ENCODE measurements at places on chromosomes 1 and 21.

DNA sequence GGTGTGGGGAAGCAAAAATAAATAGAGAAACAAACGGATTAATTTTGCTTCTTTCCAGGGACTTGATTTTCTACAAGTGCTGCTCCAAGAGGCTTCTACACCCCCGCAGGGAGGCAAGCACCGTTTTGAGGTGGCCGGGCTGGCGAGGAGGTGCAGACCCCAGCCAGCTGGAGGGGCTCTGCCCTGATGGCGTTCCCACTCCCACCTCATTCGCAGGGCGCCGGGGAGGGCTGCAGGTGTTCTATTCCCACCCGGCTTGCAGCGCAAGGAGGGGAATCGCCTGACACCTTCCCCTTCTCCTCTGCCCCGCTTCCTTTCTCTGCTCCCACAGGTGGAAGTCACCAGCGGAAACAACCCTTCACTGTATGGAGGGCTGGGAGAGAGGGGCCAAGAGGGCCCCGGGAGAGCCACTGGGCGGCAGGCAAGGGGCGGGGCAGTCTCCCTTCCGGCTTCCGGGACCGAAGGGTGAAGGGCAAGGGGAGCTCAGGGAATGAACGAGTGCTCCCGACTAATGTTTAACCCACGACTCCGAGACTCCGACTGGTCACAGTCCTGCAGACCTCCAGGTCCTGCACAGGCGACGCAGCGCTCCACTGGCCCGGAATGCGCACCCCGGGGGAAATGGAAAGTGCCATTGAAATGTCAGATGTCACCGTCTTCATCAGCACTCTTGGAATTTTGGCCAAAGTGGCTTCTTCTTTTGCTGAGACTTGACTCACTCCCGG lies 29.1 kb downstream of the TEX35 start:
- DNase-seq = no peak

DNA sequence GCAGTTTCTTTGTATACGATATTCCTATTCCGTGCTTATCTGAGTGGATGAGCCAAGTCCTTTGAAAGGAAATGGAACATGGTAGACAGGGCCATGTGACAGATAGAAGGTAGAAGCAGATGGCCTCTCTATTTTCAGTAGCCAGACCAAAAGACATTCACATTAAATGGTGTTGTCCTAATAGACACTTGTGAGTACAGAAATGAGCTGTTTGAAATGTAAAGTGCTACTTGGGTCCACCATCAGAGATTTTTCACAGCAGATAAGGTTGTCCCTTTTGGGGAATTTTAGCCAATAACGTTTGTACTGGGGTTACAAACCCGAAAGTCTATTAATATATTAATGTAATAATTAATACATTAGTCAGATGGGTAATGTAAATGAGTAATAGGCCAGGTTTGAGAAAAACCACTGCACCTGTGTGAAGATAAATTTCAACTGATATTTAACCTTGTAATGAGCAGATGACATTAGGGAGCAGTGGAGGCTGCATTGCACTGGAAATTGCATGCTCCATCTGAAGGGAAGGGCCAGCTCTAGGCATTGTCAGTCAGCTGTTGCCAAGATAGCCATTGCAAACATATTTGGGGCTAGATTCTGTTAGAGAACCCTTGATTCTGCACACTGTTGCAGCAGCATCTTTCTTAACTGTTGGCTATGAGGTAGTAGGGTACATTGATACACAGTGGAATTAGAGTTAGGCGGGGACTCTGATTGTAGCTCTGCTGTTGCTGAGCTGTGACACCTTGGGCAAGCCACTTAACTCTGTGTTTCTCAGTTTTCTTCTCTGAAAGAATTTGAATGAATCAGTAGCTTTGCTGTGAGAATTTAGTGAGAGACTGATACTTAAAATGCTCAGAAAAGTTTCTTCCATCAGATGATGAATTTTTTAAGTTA lies 43.8 kb downstream of the FGGY start:
- DNase-seq = no peak

GRCh38 chr1:163093169-163093568 lies 24.0 kb downstream of the RGS4 start:
- DNase-seq = no peak

- DNase-seq = no peak
Observed at GRCh38 chr1:29520571-29521437, 284.5 kb downstream of the PTPRU start.

- DNase-seq = no peak
Observed at GRCh38 chr1:168598125-168598524, 21.7 kb downstream of the XCL1 start.

GRCh38 chr1:7105269-7105668 lies 320.0 kb downstream of the CAMTA1 start:
- no peak for DNase-seq

DNA sequence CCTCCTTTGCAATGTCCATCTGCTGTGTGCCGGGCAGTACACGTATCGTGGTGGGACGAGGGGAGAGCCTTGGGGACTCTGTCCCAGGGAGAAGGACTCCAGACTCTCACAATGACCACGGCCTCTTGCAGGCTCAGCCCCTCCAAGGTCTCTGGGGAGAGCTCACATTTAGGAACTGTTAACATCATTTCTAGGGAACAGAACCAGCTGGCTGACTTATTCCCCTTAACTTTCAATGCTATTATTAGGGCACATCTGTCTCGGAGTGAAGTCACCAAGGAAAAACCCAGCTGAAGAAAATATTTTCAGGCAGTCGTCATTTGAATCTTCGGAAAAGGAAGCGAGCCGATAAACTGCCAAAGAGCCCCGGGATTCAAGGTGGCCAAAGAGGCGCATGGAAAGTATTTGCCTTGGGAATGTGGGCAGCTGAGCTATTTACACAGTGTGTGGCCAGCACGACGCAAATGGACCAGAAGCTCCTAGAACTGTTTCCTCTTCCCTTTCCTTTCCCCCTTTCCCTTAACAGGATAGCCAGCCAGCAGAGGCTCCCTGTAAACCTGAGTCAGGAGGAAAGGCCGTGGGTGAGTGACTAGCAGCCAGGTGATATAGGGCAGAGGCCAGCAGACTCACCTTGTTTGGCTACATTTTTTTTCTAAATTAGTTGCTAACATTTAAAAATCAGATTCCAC lies 74.5 kb downstream of the ITPKB start:
- peak; percentile 47 for DNase-seq

GRCh38 chr1:39962450-39962825 lies 7.5 kb downstream of the MFSD2A start:
- DNase-seq = no peak

- peak; percentile 35 for DNase-seq
Observed at GRCh38 chr1:194024659-194025058, 838.2 kb upstream of the B3GALT2 start.

DNA sequence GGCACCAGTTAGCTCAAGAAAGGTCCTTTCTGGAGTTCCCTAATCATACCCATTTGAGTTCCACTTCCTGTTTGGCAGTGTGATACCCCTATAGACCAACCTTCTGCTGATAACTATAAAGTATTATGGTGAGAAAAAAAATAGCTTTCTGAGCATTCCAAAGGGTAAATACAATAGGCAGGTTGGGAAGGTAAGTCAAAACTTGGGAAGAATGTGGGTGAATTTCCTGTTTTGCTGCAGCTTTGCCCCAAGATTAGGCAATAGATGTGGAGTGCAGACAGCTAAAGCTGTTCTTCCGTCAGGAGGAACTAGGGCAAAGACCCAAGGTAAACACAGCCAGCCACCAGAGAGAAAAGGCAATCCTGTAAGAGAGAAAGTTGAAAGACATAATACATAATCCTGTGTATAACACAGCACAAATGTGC lies 49.9 kb upstream of the GUCA2A start:
- peak; percentile 39 for DNase-seq

DNA sequence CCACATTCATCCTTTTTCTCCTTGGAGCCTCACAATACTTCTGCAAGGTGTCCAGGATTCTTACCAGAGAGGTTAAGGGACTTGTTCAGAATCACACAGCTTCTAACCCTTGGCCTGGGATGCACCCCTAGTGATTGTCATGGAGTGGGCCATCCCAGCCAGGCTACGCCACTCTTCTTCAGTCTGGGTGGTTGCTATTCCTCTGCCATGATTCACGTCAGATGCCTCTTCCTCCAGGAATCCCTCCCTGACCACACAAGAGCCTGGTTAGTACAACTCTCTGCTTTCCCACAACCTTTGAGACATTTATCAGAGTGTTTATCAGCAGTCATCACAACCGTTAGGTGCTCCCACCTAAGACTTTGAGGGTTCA lies 121.8 kb downstream of the EPHB2 start:
- DNase-seq = peak; percentile 65

GRCh38 chr1:26833432-26834405 lies 7.2 kb downstream of the ZDHHC18 start:
- no peak for DNase-seq

- DNase-seq = no peak
Observed at GRCh38 chr1:46697053-46697452, 21.9 kb downstream of the EFCAB14 start.

- no peak for DNase-seq
Observed at GRCh38 chr1:209580577-209580976, 2.9 kb upstream of the CAMK1G start.

GRCh38 chr1:107786203-107786845 lies 178.7 kb downstream of the VAV3 start:
- no peak for DNase-seq

- DNase-seq = no peak
Observed at GRCh38 chr1:245996811-245997210, 510.3 kb downstream of the SMYD3 start.

- DNase-seq = peak; percentile 1
Observed at GRCh38 chr1:49016030-49016977, 239.6 kb upstream of the BEND5 start.

DNA sequence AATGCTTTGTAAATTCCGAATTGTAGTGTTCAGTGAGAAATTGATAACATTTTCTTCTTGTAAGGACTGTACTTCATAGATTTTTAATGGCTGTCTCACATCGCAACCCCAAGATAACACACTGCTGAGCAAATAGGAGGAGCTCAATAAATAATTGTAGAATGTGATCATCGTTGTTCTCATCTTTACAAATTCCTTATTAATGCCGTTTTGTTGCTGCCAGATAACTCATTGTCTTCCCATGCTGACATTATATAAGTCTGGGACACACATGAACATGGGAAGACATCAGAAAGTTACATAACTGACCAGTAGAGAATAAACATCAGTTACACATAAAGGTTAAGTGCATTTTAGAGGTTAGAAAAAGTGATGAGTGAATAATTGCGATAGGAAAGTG lies 46.4 kb upstream of the TSPAN2 start:
- DNase-seq = peak; percentile 15

DNA sequence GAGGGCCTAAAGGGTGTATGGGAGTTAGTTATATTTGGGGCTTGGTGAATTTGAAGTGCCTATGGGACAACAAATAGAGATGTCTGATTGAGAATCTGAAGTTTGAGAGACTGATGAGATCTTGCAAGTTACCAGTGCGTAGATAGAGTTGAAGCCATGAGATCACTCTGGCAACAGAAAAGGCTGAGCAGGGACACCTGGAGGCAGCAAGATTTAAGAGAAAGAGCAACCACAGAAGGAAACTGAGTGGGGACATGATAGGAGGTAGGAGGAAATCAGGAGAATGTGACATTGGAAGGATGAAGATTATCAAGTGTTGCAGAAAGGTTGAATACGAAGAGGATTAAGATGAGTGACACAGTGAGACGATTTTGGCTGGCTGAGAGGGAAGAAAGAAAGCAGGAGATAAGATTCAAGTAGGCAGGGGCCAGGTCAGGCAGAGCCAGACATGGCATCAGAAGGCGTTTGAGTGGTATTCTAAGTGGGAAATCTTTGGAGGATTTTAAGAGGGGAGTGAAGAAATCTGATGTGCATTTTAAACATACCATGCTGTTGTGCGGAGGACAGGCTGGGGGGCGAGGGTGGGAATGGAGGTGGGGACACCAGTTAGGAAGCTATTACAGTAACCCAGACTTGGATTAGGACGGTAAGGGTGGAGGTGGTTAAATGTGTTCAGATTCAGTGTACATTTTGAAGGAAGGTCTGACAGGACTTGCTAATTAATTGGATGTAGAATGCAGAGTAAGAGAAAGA lies 3.0 kb upstream of the MPL start:
- DNase-seq = no peak

GRCh38 chr1:159439422-159439821 lies at the start of gene OR10J1:
Gene OR10J1 (plus strand): TSS chr1:159439722. CDS start chr1:159439792, 70 bp downstream.
- DNase-seq = no peak

- peak; percentile 75 for DNase-seq
Observed at GRCh38 chr1:22745669-22746585, 35.3 kb downstream of the EPHB2 start.

DNA sequence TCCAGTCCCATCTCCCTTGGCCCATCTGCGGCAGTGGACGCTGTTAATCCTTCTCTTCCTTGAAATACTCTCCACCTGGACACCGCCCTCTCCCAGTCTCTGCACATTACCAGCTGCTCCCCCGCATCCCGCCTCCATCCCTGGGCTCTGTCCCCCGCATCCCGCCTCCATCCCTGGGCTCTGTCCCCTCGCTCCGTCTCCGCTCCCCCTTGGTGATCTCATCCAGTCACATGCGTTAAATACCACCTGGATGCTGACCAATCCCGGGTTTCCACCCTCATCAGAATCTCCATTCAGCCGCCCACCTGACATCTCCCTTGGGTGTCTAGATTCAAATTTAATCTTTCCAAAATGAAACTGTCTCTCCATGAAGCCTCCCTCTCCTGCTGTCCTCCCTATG lies 106.1 kb downstream of the PRDM2 start:
- DNase-seq = no peak

- DNase-seq = no peak
Observed at GRCh38 chr1:178976541-178976940, 49.2 kb upstream of the FAM20B start.

- DNase-seq = no peak
Observed at GRCh38 chr1:54471588-54471987, 65.4 kb upstream of the SSBP3 start.

- DNase-seq = peak; percentile 82
Observed at GRCh38 chr1:37995751-37996345, 6.0 kb upstream of the SF3A3 start.

DNA sequence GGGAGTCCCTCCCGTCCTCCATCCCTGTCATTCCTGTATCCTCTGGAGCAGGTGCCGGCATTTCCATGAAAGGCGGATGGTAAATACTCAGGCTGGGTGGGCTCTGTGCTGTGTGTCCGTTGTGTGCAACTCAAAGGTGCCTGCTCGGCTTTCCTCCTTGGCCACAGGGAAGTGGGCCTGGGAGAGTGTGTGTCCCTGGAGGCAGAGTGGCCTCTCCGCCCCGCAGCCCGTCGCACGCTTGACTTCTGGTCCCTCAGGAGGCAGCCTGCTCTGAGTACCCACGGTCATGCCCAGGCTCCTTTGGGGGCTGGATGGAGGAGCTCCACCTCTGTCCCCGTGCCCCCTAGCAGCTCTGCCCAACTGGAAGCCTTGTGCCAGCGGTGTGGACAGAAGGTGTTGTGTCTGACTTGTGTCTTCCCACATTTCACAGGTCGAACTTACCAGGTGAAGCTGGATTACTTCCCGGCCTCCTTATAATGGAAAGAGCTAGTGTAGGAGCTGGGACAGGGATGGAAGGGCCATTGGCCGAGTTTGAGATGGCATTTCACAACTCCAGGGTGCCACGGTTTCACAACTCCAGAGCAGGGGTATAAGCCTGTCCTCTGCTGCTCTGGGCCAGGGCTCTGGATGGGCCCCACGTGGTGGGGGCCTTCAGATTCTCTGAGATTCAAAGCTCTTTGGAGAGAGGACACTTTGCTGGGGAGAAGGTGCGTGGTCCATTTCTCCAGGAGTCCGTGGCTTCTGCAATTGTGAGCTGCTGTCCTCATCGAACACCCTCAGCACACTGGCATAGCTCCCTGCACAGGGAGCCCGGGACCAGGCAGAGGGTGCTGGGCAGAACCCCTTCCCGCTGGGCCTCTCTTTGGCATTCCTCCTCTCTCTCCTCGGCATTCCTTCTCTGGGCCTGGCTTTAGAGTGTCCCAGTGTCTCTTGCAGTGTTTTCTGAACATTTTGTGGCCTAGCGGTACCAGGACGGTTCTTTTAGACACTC lies 152.7 kb upstream of the COL6A1 start:
- no peak for DNase-seq

- DNase-seq = no peak
Observed at GRCh38 chr1:4624801-4625200, 29.6 kb upstream of the AJAP1 start.

Measured in RPMI7951 (cell line).